ENCODE measurements at places on chromosomes 3 and 15.

DNA sequence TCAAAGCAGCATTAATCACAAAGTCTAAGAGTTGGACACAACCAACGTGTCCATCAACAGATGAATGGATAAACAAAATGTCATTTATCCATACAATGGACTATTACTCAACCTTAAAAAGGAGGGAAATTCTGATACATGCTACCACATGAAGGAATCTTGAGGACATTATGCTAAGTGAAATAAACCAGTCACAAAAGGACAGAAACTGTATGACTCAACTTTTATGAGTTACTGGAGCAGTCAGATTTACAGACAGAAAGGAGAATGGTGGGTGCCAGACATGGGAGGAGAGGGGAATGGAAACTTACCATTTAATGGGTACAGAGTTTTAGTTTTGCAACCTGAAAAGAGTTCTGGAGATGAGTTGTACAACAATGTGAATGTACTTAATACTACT, 43.0 kb upstream of the SEC13 start:
- no peak for DNase-seq

GRCh38 chr15:31803388-31803884, 226.9 kb upstream of the CHRNA7 start:
- no peak for DNase-seq

GRCh38 chr3:6542795-6543194, 318.1 kb upstream of the GRM7 start:
- no peak for DNase-seq

GRCh38 chr15:101447168-101447533, 42.4 kb downstream of the PCSK6 start:
- no peak for DNase-seq

GRCh38 chr3:49158103-49158709, 7.9 kb downstream of the CCDC71 start:
- peak; percentile 68 for DNase-seq

DNA sequence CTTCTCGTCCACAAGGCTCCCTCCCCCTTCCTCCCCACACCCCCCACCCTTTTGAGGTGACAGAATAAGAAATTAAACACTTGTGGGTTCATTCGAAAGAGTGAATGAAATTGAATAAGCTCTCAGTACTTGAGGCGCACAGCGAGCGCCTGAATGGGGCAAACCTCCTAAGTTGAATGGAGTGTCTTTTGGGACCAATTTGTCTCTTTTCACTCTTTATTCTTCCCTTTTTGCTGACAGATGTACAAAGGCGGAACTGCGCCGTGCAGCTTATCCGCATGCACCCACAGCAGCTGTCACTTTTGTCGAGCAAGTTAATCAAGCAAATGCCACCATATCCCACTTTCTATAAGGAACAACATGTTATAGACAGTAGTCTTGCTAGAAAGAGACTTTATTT, 47.9 kb upstream of the FEZF2 start:
- no peak for DNase-seq

GRCh38 chr3:18024715-18025114, 282.3 kb upstream of the TBC1D5 start:
- no peak for DNase-seq

DNA sequence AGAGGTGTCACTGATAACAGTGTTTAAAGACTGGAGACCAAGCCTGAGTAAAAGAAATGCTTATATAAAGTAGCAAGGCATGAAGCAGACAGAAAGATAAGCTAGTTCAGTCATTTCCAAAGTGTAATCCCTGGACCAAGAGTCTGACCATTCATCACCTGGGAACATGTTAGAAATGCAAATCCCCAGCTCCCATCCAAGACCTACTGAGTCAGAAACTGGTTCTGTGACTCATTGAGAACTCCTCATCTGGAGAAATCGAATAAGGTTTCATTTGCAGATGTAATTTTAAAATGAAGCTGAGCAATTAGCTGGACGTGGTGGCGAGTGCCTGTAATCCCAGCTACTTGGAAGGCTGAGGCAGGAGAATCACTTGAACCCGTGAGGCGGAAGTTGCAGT, 473.9 kb upstream of the UBE2E2 start:
- DNase-seq = peak; percentile 23

- DNase-seq = no peak
Observed at GRCh38 chr15:61879219-61879618, 181.0 kb downstream of the VPS13C start.

- no peak for DNase-seq
Observed at GRCh38 chr3:122862381-122862780, 67.5 kb downstream of the SLC49A4 start.

DNA sequence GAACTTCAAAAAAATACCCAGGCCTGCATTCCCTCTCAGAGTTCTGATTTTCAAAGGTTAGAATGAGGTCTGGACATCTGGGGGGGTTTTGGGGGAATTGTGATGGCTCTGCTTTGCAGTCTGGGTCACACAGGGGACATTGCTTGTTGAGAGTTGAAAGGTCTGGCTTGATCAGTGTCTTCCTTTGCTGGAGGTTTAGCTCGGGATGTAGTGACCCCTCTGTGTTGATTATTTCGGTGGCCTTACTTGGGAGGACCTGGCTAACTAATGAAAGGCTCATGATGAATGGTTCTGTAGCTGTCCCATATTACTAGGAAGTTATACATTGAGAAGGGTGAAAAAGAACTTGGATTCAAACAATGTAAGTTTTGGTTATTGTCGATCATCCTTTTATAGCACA, 23.7 kb downstream of the TPM1 start:
- no peak for DNase-seq

GRCh38 chr3:196938576-196938975, 3.8 kb downstream of the NCBP2 start:
- DNase-seq = no peak

GRCh38 chr3:60573494-60573893, 677.8 kb downstream of the FHIT start:
- DNase-seq = no peak

- peak; percentile 6 for DNase-seq
Observed at GRCh38 chr3:22887664-22888291, 315.3 kb upstream of the UBE2E2 start.

DNA sequence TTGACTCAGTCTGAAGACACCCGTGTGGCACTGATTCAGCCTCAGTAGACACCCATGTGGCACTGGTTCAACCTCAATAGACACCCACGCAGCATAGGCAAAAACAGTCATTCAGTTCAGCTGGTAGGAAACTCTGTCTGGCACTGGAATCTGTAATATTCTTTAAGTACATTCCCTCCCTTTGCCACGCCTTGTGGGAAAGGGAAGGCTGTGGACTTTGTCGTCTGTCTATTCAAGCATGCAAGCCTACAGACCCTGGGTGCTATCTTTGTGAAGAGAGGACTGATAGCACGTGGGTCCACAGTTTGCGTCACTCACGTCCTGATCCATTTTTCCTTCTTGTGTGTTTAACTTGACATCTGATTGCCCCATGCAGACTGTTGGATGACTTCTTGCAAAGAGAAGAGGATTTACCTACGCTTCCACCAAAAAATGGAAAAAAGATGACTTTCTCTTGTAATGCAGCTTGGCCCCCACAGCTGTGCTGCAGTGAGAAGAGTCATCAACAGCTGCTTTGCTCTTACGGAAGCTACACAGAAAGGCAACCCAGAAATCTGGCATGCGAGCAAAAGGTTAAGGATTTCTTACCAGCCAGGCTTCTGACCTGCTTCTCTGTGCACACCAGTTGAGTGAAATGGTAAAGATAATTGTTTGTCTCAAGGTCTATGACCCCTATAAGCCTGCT, 278.1 kb downstream of the ULK4 start:
- DNase-seq = peak; percentile 52

GRCh38 chr15:52746162-52746757, 43.9 kb downstream of the ONECUT1 start:
- no peak for DNase-seq

GRCh38 chr15:100595964-100596363, 6.0 kb downstream of the LINS1 start:
- no peak for DNase-seq

DNA sequence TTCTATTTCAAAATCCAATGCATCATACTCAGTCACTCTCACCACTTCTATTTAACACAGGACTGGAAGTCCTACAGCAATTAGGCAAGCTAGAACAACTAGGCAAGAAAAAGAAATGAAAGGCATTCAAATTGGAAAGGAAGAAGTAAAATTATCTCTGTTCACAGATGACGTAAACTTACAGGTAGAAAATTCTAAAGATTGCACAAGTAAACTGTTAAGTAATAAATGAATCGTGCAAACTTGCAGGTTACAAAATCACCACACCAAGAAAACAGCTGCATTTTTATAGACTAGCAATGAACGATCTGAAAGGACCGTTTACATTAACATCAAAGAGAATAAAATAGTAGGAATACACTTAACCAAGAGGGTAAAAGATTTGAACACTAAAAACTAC, 36.2 kb downstream of the CHST2 start:
- no peak for DNase-seq

- DNase-seq = no peak
Observed at GRCh38 chr15:37678124-37678523, 256.3 kb upstream of the TMCO5A start.

- no peak for DNase-seq
Observed at GRCh38 chr3:39754549-39754948, 54.9 kb upstream of the MYRIP start.

GRCh38 chr15:76753771-76754170, 151.4 kb downstream of the SCAPER start:
- DNase-seq = no peak

- no peak for DNase-seq
Observed at GRCh38 chr3:163474766-163475165, 1603.5 kb downstream of the SI start.

DNA sequence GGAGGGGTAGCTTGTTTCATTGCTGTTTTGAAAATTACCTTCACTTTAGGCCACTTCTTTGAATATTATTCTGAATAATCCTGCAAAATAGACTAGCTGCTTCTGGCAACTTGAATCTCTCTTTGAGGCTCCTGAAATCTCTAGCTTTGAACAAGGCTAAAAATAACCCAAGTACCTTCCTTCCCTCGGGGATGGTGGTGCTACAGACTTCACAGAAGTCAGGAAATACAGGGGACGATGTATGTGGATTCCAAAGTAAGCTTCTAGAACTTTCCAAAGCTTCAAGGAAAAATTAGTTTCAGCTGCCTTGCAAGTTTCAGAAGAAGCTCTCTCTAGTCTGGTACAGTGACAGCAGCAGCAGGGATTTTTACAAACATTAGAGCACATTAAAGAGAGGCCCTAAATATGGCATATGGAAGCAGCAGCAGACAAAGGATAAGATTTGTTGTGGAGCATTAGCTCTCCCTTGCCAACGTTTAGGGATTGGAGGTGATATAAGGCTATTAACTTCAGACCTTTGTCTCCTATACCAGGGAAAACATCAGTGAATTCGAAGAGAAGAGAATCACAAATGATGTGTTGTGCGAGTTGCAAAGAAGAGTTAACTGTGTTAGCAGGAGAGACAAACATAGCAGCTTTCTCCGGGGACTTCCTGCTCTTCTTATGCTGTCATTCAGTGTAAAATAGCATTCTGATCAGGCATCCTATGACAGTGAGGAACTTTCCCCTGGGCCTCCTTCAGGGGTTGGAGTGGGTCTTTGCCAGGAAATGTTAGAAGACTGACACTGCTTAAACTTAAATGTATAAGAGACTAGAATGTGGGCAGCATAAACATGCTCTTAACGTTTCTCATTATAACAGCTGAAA, 783.0 kb upstream of the ARPP21 start:
- DNase-seq = no peak

GRCh38 chr3:45095916-45096526, 50.2 kb downstream of the CDCP1 start:
- no peak for DNase-seq

GRCh38 chr3:98002717-98003116, 30.5 kb upstream of the RIOX2 start:
- DNase-seq = no peak

- DNase-seq = no peak
Observed at GRCh38 chr3:3503411-3503810, 295.8 kb upstream of the LRRN1 start.

GRCh38 chr15:66701422-66702034, 508 bp upstream of the SMAD6 start:
- DNase-seq = no peak

GRCh38 chr15:80240276-80240675, 11.7 kb downstream of the CTXND1 start:
- no peak for DNase-seq

GRCh38 chr3:53231532-53232511, 24.0 kb downstream of the TKT start:
- no peak for DNase-seq

GRCh38 chr3:127701280-127701911, 28.6 kb downstream of the ABTB1 start:
- no peak for DNase-seq

GRCh38 chr15:29925227-29926082, 103.2 kb upstream of the TJP1 start:
- DNase-seq = peak; percentile 95

- DNase-seq = no peak
Observed at GRCh38 chr3:43317461-43318316, 31.3 kb downstream of the SNRK start.

GRCh38 chr3:56621681-56622080, 61.4 kb downstream of the TASOR start:
- no peak for DNase-seq

DNA sequence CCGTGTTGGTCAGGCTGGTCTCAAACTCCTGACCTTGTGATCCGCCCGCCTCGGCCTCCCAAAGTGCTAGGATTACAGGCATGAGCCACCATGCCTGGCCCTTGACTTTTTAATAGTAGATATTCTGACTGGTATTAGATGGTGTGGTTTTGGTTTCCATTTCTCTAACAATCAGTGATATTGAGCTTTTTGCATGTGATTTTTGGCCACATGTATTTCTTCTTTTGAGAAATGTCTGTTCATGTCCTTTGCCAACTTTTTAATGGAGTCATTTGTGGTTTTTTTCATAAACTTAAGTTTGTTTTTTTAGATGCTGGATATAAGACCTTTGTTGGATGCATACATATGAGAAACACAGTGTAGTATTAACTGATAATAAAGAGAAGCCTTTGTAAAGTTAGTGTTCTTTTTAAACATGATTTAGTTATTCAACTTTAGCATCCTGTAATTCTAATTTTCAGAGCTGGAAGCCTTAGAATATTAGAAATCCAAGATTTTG, 280.8 kb downstream of the RBMS3 start:
- no peak for DNase-seq

Measured in trophoblast cell (in vitro differentiated cells and primary cell).